Stimulated activated CD4-positive, alpha-beta T cell treated with anti-CD3 and anti-CD28 coated beads, Interleukin-1b, Interleukin-23, amount 100 ng/mL, for 4 hours (primary cell): ENCODE measurements at places on chromosomes 2 and 18.

DNA sequence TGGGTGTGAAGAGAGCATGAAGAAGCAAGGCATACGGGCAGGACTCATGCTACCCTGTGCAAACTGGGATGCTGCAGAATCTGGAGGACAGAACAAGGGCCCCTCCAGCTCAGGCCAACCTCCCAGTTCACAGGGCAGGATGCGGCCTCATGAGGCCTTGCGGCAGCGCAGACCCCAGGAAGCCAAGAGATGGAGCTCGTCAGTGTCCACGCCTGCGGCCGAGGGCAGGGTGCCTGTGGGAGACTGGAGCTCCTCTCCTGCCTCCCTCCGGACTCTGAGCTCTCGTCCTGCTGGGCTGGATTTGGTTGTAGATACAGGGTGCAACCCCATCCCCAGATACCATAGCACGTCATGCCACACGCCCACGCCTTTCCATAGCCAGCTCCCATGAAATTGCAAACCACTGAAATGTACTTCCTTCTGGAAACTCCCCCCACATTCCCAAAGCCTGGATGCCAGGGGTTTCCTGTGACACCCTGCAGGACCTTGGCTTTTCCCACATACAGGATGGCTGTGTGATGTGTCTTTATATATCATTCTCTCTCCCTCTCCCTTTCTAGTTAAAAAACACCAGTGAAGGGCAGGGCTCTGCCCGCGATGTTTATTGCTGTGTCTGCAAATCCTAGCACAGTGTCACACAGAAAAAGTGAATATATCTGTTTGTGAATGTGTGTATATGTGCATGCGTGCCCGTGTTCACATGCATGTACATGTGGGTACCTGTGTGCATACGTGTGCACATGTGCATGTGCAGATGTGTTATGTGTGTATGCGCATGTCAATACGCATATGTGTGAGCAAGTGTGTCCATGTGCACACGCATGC lies 12.3 kb upstream of the SNTG2 start:
- no peak for DNase-seq

- DNase-seq = no peak
These were observed 30.1 kb downstream of the CAB39 start for GRCh38 chr2:230742781-230743180.

GRCh38 chr2:239954166-239955086 lies 70.7 kb downstream of the NDUFA10 start:
- no peak for DNase-seq

DNA sequence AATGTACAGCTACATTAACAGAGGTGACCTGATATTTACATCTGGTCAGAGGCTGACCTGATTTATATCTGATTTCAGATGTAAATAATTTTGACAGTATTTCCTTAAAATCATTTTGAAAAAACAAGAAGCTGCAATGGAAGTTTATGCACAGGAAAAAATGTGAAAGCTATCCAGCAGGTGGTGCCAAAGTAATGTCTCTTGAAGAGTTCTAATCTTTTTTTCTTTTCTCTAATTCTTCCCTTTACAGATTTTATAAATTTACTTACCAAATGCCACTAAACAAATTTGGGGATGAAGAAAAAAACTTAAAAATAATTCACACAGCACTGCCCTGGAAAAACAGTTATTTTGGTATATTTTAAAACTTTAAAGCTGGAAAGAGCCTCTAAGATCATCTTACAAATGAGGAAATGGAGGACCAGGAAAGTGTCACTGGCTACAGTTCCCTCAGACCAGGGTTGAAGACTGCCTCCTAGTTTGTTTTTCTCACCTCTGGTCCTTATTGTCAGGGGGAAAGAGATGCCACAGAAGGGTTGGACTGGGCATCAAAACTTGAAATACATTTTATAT lies 16.4 kb upstream of the FBLN7 start:
- DNase-seq = no peak

GRCh38 chr18:48203288-48203945 lies 205.8 kb downstream of the ZBTB7C start:
- no peak for DNase-seq

DNA sequence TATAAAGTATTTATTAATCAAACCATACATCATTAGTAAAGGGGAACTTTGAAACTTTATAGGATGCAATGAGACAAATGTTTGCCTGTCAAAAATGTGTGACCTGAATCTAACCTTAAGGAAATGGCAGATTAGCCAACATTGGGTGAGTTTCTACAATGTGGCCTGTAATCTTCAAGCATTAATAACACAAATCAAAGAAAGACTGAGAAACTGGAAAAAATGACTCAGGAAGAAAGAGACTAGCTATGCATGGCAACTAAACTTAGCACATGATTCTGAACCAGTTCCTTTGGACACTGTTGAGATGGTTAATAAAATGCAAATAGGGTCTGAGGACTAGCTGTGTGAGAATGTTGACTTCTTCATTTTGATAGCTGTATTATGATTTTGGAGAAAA lies 628.6 kb upstream of the ID2 start:
- DNase-seq = no peak

DNA sequence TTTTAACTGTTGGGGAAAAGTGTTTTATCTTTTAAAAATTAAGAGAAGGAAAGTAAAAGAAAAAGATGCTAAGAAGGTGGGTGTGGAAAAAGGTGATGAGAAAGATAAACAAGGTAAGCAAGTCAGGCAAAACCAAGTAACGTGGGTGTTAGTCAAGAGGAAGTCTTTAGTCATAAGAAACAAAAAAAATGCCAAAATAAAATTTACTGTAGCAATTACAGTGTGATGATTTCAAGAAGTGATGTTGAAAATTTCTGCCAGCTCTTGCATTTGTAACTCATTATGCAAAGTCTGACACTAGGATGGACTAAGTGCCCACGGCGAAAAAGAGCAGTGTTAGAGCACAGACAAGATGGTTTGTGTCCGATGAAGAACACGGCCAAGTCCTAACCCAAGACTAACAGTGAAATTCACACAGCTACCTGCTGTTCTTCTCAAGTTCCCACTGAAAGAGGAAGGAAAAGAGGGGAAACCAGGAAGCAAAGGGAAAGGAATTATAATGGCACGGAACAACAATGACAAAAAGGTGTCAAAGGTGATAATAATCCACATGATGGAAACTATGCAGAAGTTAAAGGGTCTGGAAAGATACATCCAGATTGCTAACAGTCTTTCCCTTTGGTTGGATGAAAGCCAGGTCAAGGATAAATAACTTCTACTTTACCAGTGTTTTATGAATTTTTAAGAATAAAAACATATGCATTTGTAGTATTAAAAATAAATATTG lies 34.1 kb downstream of the NOL10 start:
- DNase-seq = no peak

DNA sequence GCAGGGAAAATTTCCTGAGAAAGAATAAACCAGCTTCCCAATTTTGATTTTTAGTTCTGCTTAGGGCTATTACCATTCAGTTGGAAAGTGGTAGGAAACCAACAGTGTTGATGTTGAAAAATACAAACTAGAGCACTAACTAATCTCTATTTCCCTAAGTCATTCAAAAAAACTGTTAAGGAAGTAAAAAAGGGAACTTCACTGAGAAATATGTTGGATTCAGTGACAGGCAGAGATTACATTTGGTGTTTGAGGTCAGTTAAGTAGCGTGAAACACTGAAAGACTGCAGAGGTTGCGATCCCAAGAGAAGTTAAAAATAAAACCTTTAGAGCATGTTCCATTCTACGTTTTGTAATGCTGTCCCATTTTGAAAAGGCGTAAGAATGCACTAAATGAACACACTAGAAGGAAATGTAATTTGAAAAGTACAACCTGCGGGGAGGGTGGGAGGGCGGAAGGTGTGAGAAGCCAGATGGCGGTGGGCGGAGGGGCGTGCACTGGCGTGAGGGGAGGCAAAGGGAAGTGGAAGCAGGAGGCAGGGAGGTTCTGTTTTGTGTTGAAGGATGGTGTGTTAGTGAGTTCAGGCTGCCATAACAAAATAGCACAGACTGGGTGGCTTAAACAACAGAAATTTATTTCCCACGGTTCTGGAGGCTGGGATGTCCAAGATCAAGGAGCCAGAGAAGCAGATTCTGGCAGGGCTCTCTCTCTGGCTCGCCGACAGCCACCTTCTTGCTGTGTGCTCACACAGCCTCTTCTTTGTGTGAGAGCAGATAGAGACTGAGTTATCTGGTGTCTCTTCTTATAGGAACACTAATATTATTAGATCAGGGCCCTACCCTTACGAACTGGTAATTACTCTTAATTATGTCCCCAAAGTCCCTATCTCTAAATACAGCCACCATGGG lies 94.3 kb upstream of the KCTD1 start:
- DNase-seq = no peak

DNA sequence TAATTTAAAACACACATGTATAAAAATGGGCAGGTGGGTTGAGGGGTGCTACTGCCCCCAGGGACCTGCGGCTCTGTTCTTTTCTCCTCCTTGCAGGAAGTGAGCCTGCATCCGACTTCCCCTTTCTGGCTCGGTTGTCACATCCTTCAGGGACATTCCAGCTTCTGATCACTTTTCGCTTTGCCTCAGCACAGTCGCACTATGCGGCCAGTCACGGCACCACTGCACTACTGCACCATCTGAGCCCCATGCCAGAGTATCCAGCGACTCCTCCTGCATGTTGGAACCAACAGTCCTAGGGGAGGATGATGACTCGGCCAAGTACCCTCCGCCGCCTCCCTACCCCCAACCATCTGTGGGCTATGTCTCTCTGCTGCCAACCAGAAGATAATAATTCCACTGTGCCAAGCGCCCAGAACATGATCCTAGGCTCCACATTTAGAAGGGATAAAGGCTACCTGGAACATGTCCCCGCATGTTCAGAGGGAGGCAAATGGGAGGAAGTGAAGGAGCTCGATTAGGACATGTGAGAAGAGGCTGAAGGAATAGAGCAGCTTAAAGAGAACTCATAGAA lies 17.6 kb downstream of the CDC42EP3 start:
- no peak for DNase-seq

DNA sequence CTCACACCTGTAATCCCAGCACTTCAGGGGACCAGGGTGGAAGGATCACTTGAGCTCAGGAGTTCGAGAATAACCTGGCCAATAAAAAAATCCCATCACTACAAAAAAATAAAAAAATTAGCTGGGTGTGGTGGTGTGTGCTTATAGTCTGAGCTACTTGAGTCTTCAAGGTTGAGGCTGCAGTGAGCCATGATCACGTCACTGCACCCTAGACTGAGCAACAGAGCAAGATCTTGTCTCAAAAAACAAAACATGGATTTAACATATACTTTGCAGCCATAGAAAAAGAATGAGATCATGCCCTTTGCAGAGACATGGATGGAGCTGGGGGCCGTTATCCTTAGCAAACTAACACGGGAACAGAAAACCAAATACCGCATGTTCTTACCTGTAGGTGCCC lies 22.2 kb downstream of the SH2D6 start:
- DNase-seq = no peak

- no peak for DNase-seq
These were observed 27.9 kb downstream of the FABP1 start for GRCh38 chr2:88099798-88100488.

- DNase-seq = no peak
These were observed 3.3 kb downstream of the CDH7 start for GRCh38 chr18:65754121-65754520.

GRCh38 chr2:205311201-205311600 lies 371.1 kb upstream of the NRP2 start:
- DNase-seq = no peak

DNA sequence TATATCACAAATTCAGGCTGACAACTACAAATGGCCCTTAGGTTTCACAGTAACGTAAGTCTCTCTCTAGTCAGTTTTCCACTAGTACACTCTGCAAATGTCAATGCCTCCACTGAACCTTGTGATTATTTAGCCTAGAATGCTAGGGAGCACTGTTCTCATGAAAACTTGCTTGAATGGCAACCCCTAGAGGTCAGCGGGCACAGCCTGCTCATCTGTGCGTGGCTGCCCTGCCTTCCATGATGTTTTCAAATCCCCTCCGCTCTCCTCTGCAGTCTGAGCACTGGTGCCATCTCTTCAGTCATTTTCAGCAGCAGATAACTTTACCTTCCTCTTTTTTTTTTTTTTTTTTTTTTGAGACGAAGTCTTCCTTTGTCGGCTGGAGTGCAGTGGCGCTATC lies 84.1 kb upstream of the GULP1 start:
- no peak for DNase-seq

GRCh38 chr2:174012347-174013314 lies 47.5 kb upstream of the SP3 start:
- peak; percentile 17 for DNase-seq

- no peak for DNase-seq
These were observed 129.2 kb downstream of the ALPK2 start for GRCh38 chr18:58499527-58500221.
